Cortex of kidney (tissue), 1 donor: ENCODE measurements at places on chromosomes 13 and 19.

DNA sequence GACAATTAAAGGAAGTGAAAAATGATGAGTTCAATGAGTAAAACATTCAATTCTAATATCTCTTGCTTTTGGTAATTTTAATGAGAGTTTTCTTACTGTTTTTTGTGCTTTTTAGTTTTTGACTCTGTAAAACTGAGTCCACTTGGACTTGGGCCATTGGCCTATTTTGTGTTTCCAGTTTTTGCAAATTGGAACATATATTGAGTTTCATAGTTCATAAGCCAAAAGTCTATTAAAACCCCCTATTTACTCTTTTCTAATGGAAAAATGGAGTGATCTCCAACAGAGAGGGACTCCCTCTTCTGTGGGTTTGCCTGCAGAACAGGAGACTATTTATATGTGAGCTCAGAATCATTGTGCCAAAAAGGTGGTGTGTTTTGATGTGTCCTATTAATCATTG is 219.7 kb upstream of the SPRY2 start:
- DNase-seq: no peak

DNA sequence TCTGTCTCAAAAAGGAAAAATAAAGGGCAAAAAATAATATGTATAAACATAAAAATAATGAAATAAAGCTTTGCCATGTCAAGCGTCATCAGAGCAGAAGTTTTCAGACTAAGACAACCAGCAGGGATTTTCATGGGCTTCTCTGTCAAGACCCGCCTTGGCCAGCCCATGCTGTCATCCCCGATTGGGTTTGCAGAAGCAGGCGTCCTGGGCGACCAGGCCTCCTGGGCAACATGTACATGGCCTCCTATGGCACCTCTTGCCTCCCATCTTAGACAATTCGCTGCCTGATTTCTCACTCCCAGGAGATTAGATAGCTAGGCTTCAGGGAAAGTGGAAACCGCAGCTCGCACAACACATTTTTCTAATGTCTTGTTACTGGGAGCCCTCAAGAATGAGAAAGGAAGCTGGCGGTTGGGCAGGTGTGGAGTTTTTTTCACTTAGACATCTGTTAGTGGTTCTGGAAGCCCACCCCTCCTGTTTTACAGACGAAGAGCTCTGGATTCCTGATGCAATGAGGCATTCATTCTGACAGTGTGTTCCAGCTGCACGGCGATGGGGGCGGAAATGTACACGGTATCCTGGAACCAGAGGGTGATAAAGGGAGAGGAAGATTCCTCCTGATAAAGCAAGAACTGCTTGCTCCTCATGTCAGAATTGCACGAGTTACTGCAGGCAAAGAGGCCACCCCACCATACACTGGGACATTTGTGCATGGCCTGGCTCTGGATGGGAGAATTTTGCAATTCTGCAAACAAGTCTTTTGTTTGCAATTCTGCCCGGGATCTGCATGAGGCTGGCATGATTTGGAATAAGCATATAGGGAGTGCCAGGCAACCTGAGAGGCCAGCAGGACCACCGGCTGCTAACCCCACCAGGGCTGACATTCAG is 47.4 kb upstream of the KATNAL1 start:
- DNase-seq: no peak

DNA sequence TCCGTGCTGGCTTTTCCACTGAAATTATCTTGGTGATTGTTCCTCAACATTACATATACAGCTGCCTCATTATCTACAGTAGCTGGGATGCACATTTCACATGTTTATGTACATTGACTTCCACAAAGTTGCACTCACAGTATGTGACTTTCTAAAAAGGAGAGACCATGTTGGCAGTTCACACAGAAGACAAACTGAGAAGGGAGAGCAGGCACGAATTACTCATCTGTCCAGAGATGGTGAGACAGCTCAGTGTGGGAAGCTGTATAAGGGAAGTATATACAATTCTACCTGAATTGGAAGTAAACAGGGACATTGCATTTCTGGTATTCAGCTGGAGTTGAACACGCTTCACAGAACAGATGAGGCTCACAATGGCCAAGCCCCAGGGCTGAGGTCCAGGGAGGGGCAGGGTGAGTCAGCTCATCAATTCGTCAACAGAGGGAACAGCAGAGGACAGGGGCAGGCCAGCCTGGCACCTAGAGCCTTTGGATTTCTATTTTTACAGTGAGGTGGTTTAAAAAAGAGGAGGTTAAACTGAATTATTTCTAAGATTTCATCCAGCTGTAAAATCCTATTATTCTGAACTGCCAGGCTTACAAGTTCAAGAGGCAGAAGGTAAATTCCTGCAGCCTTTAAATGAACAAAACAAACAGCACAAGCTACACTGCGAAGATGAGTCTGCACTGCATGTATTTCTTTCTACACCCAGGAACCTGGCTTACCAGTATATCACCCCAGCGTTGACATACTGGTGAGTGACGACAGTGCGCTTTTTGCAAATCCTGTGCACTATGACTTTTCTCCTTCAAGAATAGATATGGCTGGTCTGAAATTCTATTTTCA is 9.8 kb downstream of the PARP4 start:
- DNase-seq: no peak

GRCh38 chr13:50016444-50016843 is 1.2 kb downstream of the KCNRG start:
- no peak for DNase-seq

GRCh38 chr19:17860331-17860992 is 752 bp downstream of the RPL18A start:
- no peak for DNase-seq

DNA sequence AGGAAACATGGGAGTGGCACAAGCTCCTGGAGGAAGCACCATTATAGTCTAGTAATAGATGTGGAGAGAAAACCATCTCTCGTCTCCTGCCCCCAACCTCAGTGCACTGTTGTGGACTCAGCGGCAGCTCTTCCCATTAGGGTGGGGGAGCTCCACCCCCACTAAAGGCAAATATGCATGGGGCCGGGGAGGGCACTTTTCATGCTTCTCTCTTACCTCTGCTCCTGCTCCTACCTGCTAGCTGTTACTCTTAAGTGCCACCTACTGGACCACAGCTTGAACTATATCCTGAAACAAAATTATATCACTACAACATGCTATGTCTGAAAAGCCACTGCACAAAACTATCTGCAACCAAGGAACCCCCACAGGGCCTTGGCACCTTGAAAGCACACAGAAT is 112.6 kb upstream of the DACH1 start:
- no peak for DNase-seq

DNA sequence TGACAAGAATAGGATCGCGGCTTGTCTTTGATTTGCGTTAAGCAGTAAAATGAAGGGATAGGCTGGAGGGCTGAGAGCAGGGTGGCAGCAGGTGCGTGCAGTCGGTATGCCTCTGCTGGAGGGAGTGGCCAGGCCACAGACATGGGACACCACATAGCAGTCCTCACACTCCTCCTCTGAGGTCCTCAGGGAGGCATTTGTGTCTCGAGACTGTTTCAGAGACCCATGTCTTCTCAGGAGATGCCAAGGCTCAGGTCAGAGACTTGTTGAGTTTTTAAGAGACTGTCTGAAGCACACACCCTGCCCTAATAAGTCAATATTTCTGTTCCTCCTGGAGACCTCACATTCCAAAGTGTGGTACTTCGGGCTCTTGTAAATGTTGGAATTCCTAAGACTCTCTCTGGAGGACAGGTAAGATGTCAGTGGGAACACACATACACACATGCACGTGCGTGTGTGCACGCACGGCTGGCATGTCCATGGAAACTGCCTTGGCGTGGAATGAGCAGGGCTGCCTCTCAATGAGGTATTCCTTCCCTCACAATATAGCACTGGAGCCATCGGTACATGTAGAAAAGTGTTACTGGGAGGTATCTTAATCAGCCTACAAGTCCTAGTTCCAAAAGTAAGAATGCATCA is 46.4 kb downstream of the COL4A2 start:
- no peak for DNase-seq

DNA sequence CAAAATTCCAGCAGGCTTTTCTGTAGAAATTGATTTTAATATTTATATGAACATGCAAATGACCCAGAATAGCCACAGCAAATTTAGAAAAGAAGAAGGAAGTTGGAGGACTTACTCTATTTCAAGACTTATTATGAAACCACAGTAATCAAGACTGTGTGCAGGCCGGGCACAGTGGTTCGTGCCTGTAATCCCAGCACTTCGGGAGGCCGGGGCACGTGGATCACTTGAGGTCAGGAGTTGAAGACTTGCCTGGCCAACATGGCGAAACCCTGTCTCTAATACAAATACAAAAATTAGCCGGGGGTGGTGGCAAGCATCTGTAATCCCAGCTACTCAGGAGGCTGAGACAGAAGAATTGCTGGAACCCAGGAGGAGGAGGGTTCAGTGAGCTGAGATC is 6.0 kb upstream of the FFAR2 start:
- DNase-seq: no peak

DNA sequence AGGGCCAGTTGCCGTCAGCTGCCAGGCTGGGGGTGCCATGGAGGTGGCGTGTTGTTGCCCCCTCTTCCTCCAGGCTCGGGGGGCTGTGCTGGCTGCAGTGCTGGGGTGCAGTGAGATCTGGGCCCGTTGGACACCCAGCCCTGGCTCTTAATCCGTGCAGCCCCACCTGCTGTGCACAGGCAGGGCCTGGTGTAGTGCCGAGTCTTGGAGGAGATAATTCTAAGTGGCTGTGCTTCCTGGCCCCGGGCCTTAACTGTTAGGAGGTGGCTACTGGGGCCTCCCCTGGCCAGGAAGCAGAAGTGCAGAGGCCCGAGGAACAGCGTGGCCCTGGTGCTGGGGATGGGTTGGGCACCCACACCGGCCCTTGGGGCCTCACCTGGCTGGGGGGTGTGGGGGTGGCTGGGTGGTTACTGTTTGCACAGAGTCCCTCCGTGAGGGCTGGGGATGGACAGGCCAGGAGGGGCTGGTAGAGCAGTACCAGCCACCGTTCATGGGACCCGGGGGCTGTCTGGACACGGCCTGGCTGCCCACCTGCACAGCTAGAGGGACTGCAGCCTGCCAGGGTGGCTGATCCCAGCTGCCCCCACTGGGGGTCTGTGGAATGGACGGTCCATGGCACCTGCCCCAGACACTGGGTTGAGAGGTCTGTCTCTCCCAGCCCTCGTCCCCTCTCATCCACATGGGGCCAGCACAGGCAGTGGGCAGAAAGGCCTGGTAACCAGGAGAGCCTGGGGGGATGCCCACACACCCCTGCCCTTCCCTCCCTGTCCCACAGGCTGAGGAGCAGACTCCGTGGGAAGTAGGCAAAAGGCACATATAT is 3.3 kb downstream of the GPX4 start:
- DNase-seq: no peak

DNA sequence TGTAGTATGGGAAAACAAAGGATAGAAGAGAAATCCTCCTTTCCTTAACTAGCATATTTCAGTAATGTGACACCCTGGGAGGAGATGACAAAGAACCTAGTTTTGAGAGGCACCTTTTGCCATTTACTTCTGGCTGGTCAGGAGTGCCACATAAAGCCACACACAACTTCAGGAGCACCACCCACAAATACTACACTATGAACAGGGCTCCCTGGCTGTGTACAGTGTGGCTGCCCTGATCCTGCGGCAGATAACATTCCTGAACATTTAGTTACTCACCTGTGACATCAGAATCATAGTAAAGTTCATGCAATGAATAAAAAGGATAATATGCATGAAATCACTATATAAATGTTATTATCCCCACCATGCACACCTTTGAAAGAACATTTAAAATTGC is 17.4 kb upstream of the IRS2 start:
- no peak for DNase-seq

GRCh38 chr19:1285737-1286360 is at the start of gene EFNA2:
EFNA2 (plus strand) TSS chr19:1285873; CDS start chr19:1286169, 296 bp downstream.
- no peak for DNase-seq

DNA sequence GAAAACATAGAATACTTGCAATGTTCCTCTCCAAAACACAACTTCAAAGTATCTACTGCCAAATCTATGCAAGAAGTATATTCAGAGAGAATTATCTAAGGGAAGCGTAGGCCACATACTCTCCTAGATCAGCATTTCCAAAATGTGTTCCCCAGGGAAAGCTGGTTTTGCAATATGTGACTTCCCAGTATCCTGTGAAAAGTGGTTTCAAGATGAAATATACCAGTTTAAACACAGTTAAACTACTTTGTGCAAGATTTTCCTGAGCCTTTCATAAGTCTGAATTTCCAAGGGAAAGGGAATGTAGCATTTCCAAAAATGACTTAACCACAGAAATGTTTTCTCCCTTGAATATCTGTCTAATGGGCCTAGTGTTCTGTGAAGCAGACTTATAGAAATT is 7.6 kb downstream of the STARD13 start:
- DNase-seq: no peak
